ENCODE measurements at places on chromosomes 1 and 21.

DNA sequence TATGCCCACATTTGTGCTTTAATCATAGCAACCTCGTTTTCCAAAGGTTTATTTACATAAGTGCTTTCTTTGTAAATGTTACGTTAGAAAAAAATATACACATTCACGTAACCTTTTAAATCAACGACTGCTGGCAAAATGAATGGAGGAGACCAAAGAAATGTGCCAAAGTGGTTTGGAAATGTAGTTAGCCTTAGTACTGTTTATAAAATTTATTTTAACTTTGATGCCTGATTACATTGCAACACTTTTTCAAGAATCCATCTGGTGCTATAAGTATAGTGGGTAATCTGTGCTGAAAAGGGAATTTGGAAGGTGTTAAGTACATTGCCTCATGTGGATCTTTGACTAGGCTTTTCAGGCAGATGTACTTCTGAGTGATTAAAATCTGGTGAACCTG, 108.9 kb downstream of the IFI44 start:
- DNase-seq, result no peak

DNA sequence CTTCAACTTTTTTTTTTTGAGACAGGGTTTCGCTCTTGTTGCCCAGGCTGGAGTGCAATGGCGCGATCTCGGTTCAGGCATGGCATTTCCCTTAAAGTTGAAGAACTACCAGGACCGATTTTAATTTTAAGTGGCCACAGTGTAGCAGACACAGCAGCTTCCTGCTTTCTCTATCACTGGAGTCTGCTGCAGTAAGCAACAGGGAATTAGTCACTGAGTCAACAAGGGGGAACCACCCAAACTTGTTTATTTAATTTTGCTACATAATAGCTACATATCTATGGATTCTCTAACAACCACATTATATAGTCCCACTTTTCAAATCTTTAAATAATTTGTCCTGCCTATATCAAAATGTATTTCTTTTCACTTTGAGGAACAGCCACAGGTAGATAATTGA, 12.5 kb upstream of the TNNI3K start:
- DNase-seq, result no peak

- no peak for DNase-seq
Measured at GRCh38 chr21:35512346-35512745, 463.2 kb upstream of the RUNX1 start.

- no peak for DNase-seq
Measured at GRCh38 chr1:183995322-183996039, 42.0 kb downstream of the COLGALT2 start.

- no peak for DNase-seq
Measured at GRCh38 chr1:231950331-231951128, 323.9 kb downstream of the DISC1 start.

DNA sequence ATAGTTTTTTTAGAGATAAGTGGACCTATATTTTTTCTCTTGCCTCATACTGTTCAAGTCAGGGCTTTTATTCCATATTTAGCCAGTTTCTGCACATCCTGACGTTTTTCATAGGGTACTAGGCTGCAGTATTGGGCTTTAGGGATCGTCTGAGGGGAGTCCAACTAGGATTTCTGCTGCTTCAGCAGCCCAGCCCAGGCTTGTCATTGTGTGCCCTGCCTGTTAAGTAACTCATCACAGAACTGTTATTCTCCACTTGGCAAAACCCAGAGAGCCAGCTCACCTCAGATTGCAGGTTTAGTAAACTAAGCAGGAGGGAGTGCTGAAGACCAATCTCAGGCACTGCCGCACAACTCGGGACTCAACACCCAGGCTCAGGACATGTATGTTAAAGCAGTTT, 2.8 kb downstream of the GALNT2 start:
- DNase-seq, result no peak

GRCh38 chr1:9815150-9815549, 8.6 kb downstream of the CLSTN1 start:
- no peak for DNase-seq

DNA sequence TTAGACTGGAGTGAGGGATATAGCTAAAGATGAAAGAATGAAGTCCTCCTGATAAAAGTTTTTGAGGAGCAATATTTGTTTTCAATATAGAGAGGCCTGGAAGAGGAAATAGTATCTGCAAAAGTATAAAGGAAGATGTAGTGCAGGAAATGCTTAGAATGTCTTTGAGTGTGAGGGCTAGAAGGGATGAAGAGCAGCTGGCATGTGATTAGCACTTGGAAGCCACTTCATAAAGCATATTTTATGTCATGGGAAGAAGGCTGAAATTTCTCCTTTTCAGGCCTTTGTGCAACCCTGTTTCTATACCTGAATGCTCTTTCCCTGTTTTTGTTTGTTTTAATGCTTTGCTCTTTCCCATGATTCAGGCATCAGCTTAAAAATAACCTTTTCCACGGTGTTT, 323.3 kb upstream of the DEPDC1 start:
- DNase-seq, result no peak

- no peak for DNase-seq
Measured at GRCh38 chr21:17859661-17860060, 40.5 kb upstream of the C21orf91 start.

DNA sequence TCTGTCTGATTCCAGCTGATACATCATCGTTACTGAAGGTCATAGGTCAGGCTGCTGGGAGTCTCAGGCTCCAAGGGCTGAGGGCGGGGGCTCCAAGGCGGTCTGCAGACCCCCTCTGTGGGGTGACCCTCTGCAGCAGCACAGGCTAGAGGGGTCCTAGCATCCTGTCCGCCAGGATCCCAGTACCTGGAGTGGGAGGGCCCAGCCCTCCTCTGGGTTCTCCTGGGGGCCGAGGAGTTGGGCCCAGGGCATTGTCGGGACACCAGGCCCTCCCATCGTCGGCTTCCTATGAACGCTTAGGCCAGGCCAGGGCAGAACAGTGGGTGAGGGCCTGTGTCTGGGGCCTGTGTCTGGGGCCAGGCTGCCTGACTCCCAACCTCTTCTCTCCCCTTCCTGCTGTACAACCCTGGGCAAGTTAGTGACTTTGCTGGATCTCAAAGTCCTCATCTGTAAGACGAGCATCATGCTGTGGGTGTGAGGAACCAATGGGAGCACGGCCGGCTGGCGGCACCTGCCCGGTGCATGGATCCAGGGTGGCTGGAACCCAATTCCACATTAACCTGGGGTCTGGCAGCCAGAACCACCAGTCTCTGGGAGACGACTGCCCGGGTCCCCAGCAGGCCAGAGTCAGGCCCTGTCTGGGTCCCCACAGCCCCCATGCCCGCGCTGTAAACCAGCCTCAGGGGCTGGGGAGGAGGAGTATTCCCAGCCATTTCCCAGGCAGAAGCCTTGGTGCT, 56.2 kb upstream of the COL18A1 start:
- no peak for DNase-seq

DNA sequence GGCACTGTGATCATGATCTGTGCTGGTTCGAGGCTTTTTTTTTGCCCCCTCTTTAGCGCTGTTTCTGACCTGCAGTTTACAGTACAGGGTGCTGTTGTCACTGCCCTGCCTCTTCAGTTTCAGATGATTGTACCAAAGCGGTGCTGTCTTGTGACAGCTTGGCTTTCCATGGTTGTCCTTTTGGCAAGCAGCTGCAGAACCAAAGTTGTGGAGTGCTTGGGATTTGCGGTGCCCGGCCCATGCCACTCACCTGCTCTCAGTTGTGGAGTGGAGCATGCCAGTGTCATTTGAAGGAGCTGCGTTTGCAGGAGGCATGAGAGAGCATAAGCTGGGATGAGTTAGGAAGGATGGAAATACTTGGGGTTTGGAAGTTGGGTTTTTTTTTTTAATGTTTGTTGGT, 48.4 kb downstream of the DOP1B start:
- no peak for DNase-seq

DNA sequence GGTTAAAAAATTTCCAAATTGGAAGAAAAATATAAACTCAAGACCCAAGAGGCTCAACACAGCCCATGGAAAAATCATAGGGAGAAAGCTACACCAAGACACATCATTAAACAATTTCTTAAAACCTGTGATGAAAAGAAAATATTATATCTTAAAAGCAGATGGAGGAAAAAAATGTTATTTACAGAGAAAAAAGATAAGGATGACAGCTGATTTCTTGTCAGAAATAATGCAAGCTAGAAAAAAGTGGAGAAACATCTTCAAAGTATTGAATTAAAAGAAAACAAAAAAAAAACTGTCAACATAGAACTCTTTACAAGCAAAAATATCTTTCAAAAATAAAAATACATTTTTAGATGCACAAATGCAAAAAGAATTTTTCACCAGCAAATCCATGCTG, 930.5 kb downstream of the ADGRL2 start:
- DNase-seq, result no peak

GRCh38 chr1:34884961-34885360, 25.4 kb upstream of the SMIM12 start:
- no peak for DNase-seq

DNA sequence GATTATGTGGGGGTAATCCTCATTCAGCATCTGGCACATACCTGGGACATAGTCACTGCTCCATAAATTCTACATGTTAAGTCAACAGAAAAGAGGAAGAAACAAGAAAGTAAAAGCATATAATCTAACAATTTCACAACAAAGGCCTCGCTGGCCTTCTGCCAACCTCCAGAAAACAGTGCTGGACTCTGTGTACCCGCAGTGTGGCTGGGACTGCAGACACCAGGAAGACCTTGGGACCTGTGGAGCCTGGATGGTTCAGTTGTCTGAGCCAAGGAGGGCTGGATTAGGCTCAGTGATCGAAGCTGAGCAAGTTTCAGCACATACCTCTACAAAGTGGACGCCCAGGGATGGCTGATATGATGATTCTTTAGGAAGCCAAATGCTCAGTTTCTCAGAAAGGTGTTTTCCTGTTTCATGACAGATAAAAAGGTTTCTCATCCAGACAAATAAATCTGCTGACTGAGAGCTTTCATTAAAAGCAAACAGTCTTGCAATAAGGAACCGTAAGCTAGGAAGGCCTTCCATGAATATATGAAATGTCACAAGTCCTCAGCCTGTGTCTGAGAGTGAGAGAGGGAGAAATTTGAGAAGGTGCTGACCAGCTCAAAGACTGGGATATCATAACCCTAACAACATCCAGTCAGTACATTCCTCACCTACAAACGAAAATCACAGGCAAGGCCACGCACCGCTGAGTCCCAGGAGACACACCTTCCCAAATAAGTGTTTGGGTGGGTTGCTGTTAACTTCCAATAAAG, 48.4 kb downstream of the CAPZB start:
- DNase-seq, result peak; percentile 18

DNA sequence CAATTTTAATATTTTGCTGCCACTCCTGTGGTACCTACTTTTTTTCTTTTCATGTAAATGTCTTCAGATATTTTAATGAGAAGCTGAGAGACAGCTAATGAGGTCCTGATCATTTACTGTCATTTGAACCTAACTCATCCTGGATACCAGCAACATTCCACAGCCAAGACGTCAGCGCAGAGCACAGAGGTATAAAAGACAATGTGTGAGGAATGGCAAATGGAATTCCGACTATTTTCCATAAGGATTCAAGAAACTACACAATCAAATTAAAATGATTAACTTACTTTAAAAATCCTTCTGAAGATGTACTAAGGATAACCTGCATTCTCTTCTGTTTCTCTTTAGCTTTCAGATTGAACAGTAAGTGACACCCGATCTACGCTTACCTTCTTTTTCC, 38.8 kb downstream of the HEATR1 start:
- no peak for DNase-seq

DNA sequence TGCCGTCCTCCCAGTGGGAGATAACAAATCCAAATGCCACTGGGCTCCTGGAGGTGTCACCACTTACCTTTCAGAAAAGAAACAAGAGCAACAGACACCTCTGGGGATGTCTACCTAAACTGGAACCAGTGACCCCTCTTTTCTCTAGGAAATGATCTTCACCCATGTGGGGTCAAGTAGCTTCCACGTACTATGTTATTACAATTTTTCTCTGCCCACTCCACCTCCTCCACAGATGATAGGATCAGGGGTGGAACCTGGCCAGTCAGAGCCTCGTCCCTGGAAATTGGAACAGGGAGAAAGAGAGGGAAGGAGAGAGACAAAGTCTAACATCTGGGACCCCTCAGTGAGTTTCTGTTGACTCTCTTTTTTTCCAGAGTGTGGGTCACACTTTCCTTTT, 50.1 kb downstream of the H3-3A start:
- DNase-seq, result no peak

DNA sequence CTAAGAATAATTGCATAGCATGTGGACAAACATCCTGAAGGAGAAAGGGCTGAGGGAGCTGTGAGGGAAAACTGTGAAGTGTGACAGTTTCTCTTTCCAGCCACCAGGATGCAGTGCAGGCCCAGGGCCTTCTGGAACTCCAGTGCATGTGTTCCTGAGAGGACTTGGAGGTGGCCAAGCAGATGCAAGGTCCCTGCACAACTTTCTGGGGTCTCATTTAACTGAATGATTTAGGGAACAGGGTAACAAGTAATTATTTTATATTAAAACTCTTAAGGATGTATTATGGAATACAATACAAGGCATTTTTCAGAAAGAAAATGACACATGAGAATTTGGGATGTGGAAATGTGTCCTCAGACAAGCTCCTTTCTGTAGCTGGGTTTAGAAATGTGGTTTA, 61.2 kb upstream of the MCOLN3 start:
- peak; percentile 34 for DNase-seq

DNA sequence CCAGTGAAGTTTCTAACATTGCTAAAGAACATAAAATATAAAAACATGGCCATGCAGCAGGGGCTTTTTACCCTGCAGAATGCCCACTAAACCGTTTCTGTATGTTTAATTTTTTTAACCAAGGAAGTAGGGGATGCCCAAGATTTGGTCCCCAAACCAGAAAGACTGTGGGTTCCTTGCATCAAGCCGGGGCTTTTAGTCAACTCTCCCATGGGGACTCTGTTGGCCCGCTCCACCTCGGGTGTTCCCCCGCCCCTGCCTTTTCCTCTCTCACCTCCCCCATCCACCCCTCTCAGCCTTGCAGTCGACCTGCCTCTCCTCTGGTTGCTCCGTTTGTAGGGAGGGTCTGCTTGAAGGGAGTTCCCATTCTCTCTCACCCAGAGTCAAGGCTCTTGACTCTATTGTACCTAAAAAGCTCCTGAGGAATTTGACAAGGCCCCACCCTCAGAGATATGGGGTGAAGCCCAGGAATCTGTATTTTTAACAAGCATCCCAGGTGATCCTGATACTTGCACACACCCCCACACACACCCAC, 117.5 kb downstream of the TOMM20 start:
- DNase-seq, result no peak

- no peak for DNase-seq
Measured at GRCh38 chr1:1230656-1231399, 973 bp downstream of the SDF4 start.

DNA sequence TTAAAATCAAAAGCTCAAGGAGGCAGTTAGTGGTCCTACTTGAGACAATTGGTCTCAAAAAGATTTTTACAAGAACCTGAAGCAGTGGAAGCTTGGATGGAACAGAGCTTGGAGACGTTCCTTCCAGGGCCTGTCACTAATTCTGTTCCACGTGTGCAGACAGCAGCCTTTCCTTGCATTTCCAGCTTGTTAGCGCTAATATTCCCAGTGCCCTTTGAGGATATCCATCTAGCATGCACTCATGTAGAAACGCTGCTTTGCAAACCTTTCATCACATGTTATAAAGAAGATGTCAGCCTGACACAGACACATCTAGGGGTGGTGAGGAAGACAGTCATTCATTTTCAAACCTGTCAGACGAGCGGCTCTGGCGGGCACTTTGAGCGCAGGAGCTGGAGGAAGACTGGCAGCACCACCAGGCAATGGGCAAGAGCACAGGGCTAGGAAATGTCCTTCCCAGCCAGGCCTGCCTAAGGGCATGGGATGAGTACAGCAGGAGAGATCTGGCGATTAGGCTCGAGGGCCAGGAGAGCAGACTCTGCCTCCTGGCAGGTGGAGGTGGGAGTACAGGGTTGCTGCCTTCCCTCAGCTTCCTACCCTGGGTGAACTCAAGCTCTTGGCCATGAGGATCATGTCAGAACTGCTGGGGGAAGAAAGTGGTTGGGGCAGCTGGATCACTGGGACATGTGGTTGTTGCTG, 55.5 kb downstream of the CASQ2 start:
- DNase-seq, result no peak

All from hypothalamus (tissue), 51 donors.